ENCODE measurements at places on chromosomes 16 and 17.

DNA sequence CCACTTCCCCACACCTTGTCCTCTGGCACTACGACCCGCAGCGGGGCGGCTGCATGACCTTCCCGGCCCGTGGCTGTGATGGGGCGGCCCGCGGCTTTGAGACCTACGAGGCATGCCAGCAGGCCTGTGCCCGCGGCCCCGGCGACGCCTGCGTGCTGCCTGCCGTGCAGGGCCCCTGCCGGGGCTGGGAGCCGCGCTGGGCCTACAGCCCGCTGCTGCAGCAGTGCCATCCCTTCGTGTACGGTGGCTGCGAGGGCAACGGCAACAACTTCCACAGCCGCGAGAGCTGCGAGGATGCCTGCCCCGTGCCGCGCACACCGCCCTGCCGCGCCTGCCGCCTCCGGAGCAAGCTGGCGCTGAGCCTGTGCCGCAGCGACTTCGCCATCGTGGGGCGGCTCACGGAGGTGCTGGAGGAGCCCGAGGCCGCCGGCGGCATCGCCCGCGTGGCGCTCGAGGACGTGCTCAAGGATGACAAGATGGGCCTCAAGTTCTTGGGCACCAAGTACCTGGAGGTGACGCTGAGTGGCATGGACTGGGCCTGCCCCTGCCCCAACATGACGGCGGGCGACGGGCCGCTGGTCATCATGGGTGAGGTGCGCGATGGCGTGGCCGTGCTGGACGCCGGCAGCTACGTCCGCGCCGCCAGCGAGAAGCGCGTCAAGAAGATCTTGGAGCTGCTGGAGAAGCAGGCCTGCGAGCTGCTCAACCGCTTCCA is 2.6 kb downstream of the METTL26 start:
- DNase-seq = no peak

DNA sequence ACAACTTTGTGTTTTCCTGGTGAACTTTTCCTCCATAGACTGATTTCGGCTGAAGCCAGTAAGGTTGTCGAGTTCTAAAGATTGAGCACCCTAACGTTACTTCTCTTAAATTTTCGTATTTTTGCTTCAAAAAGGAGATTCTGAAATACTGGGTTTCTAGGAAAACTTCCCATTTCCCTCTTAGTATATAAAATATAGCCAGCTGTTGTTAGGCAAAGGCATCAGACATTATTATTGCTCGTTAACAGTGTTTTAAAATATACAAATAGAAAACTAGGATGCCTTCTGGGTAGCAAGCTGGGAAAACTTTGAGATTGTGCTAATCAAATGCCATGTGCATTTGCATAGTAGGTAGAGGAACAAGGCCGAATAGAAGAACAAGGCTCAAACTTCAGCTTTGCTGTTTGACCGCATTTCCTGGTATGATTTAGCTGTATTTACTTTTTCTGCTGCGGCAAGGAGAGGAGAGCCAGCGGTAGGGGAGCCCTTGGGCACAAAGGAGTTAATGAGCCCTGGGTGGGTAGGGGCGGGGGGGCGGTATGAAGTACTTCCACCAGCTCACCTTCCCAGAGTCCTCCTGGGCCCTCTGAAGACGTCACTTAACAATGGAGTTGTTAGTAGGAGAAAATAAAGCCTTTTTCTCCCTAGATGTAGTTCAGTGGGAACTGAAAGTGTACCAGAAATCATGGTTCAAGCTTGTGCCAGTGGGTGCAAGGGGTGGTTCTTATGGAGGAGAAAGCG is 151.9 kb downstream of the MSI2 start:
- peak; percentile 88 for DNase-seq

DNA sequence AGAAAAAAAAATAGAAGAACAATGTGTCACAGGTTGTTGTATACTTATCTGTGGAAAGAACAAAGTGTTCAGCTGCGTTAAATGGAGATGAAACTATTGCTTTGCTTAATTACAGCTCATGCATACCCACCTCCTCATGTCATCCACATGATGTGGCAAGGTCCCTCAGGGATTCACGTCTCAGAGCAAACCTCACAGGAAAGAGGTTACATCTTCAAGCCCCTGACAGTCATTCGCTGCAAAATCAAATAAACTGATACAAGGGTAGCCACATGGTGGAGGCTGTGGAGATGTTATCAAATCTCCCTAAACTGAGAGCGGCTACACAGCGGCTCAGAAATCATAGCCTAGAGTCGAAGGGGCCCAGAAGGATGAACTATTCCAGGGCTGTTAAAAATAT is 21.1 kb downstream of the GINS3 start:
- no peak for DNase-seq

- DNase-seq = no peak
These were observed 68.7 kb upstream of the IRX3 start for GRCh38 chr16:54355251-54355650.

GRCh38 chr17:68182011-68182306 is 65.9 kb upstream of the AMZ2 start:
- DNase-seq = no peak
